Epithelial cell of proximal tubule (primary cell): ENCODE measurements at places on chromosomes 6 and 20.
A peak's percentile ranks its signal among the peaks of the same experiment; 100 is the strongest.

DNA sequence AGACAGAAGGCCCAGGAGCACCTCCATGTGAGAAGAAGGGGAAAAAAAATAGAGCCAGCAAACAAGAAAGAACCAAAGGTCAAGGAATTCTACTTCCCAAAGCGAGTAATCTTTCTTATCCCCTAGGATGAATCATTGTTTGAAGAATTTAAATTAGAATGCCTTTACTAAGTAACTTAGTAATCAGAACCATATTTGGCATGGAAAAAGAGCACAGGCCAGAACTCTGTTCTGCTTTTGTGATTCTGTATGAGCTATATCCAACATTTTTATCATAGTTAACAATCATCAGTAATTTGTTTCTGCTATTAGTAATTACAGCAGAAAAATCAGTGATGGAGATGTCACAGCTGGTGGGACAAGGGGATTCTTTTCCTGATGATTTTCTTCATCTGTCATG lies 228.8 kb upstream of the FAM83B start:
- peak; percentile 76 for DNase-seq

DNA sequence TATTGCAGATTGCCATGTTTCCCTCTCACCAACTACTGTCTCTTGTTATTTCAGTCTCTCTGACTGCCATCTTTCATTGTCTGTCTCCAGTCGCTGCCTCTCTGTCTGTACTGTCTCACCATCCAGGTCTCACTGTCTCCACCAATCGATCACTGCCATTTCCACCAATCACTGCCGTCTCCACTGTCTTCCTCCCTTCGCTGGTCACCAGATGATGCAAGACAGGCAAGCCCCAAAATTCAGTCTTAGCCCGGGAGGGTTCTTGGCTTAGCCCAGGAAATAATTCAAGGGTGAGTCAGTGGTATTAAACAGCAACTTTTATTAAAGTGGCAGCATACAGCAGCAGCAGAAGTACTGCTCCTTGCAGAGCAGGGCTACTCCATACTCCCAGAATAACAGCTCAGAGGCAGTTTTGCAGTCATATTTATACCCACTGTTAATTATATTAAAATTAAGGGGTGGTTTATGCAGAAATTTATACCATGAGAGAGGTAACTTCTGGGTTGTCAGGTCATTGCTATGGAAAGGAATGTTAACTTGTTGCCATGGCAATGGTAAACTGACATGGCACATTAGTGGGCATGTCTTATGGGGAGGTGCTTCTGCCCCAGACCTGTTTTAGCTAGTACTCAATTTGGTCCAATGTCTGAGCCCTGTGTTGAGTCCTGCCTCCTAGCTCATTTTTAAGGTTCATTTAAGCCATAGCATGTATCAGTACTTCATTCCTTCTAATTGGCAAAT lies 23.0 kb upstream of the ECHDC1 start:
- peak; percentile 97 for DNase-seq

DNA sequence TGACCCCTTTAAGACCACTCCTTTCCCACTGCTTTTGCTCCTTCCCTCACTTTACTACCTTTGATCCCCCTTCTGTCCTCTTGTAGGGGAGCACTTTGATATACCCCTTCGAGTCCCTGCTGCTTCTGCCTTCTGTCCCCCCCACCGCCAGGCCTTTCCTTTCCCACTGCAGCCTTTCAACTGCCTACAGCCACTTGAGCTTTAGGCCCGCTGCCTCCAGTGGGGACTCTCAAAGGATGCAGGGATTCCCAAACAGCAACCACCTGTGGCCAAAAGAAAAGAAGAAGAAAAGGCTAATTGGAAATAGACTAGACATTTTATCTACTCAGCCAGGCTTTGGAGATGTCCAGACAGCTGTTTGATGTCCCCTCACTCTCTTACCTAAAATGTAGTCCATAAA lies 77.0 kb upstream of the DTNBP1 start:
- no peak for DNase-seq

DNA sequence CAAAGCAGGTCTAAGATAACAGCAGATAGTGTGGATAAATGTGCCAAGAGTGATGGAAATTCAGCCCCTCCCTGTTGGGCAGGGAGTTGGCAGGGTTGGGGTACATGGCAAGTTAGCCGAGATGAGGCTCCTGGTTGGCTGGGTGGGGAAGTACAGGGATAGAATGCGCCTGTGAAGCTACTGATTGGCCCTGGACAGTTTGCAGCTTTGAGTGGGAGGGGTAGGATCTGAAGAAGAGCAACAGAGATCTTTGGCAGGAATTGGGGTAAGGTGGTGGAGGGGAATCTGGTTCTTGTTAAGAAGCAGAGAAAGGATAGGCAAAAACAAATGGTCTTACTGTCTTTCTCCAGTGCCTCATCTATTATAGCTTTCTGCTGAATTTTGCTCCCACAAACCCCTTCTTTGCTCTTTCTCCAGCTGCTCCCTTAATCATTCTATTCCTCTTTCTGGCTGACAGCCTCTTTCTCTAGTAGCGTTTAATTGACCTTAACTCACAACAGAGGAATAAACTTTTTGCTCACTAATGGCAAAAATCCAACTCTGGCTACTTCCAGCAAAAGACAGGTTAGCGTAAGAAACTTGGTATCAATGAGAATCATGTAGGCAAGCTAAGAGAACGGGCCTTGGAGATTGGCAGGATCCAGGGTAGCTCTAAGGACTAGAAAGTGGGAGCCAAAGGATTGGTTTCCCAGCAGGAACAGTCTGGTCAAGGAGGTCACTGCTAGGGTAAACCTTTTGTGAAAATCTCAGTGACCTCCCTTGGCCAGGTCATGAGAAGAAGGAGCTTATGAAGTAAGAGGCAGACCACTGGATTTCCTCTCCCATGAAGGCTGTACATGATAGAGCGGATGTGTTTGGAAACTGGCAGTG lies 86.3 kb upstream of the CARMIL1 start:
- DNase-seq, result peak; percentile 87

DNA sequence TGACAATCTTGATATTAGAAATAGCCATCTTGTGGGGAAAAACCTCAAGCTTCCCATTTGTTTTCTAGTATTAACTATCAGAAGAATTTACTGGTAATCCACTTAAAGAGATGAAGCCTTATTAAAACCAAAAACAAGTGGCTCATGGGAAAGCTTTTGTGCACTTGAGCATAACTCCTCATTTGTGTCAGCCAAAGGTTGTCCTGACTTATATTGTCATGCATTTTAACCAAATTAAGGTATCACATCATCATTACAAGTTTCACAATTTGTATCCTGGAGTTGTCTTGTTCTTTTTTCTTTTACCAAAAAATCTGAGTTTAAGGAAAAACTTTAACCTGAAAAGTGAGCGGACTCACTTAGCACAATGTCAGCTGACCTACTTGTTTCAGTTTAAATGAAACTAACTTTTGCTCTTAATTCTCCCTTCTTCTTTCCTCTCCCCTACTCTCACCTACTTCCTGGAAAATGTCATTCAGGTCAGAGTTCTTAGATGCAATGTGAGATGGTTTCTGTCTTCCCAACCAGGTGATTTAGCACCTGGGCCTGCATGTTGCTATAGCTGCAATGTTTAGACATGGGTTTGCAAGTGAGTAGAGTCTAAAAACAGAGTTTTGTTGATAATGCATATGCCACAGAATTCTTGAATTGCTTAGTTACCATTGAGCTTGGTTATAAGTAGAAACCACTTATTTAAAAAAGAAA lies 82.8 kb downstream of the TNFAIP3 start:
- DNase-seq, result no peak

GRCh38 chr6:128519132-128519930 lies 1.1 kb downstream of the PTPRK start:
- no peak for DNase-seq

- DNase-seq, result no peak
Measured at GRCh38 chr6:109978174-109979032, at the start of gene GPR6. GPR6 (plus strand) TSS chr6:109978311; CDS start chr6:109979113, 802 bp downstream.

DNA sequence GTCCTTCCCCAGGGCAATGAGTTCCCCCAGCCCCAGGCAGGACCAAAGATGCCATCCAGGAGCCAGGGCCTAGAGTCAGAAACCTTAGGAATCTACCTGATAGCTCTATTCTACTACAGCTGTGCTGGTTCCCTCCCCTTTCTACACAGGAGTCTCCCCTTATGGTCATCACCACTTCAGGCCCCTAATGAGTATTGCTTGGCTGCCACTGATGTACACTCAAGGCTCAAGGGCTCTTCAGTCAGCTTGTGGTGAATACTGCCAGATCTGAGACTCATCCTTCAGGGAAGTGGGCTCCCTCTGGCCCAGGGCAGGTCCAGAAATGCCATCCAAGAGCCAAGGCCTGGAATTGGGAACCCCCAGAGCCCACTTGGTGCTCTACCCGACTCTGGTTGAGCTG lies 248.6 kb downstream of the ALDH8A1 start:
- no peak for DNase-seq

DNA sequence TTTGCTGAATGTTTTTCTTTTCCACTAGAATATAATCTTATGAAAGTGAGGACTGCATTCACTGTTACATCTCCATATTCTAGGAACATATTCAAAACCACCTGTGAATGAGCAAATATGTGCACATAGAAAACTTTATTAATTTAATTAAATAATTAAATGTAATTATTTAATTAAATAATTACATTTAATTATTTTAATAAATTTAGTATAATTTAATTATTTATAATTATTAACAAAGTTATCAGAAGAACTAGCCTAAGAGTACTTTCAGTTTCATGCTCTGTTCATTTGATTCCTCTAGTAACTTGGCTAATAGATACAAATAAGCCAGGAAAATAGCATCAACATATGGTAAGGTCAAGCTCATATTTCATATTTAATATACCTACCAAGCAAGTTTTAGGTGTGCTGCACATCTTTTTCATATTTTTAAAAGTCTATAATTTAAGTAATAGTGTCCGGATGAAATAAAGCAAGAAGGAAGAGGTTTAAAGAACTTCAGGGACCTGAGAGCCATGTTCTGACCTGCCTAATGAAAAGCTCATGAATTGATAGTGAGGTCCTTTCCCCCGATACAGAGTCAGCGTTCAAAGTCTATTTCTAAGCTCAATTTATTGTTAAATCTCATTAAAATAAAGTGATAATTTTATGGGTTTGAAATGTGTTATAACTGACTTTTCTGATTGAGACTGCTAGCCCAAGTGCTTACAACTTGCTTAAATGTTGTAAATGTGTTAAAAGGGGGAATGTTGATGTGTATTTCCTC lies 361.4 kb upstream of the FLRT3 start:
- DNase-seq, result no peak

DNA sequence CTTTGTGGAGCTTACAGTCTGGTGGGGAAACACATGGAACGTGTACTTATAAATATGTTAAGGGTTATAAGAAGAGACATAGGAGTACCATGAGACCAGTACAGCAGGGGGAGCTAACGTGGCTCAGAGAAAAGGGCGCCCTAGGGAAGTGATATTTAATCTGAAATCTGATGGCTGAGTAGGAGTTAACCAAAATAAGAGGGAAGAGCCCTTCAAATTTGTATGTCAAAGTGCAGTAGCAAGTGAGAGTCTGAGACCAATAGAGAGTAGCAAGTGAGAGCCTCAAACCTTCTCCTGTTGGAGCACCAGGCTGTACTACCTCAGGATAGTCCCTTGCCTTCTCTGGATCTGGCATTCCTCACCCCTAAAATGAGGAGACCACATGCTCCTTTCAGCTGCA lies 6.1 kb upstream of the PKIG start:
- DNase-seq, result no peak

GRCh38 chr6:131413831-131414191 lies 159.2 kb upstream of the ARG1 start:
- no peak for DNase-seq

DNA sequence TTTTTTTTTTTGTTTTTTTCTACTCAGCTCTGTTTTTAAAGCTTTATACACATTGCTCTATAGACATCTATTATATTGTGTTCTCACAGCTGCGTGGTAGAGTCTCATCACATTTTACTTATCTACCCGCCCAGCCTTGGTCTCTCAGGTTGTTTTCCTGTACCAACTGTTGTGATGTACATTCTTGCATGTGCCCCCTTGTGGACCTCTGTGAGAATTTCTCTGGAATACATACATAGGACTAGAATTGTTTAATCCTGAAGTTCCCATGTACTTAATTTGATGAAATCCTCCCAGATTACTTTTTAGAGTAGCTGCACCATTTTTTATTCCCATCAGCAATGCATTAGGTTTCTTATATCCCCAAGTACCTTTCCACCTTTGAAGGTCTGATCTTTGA lies 40.4 kb upstream of the TINAG start:
- no peak for DNase-seq

DNA sequence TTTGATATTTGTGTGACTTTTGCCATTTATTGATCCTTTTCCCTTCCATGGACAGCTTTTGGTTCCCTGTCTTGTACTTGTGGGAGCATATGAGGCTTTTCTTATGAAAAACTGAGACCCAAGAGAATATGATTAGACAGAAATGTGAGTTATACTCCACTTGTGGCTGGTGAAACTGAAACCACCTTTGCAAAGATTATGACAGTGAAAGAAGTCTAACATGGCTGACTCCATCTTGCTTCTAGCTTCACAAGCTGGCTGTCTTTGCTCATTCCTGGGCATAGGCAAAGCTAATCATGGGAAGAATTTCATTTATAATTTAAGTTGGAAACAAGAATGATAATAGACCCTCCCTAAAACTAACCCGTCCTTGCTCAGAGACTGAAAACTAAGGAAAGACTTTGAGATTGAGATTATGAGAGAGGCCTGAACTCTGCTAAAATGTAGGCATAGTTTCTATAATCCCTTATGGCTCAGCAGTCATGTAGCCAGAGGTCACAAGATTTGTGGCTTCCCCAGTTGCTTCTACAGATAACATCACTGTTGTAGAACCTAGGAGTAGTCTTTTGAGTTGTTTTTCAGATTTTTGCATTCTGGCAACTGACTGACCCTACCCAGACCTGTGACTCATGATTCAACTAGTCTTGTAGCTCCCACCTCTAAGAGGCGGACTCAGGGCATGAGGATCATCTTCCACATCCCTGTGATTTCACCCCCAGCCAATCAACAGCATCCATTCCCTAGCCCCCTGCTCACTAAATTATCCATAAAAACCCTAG lies 50.9 kb upstream of the CD2AP start:
- no peak for DNase-seq

DNA sequence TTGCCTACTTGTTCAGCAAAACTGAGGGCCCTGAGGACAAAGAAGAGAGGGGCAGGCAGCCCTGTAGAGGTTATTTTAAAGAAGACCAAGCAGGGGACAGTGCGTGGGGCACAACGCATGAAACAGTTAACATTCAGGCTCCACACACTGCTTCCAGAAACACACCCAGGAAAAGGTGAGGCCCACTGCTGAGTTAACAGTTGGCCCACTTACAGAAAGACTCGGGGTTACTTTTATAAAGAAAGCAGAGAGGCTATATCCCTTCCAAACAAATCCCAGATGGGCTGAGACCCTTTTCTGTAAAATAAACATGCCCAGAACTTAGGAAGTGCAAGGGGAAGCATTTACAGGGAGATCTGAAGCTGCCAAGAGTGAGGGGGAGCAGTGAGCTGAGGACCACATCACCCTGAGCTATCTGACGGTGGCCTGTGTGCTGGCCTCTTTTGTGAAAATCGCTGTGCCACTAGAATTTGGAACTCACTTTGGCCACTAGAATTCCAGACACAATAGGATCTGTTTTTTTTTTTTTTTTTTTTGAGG lies 49.8 kb upstream of the SSTR4 start:
- DNase-seq, result no peak

DNA sequence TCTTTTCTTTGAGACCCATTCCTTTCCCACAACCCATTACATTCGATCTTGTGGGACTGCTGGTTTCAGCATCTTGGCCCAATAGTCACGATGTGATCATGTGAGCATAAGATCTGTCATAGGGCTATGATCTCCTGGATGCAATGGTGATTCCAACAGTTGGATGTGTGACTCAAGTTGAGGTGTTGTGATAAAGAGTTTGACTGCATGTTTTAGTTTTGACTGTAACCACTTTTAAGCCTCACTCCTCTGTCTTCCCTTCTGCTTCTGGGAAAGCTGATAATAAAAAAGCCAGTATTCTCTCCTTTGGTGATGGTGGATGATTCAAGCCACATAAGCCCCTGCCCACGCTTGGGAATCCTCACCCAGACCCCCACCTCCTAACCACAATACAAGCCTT lies 117.0 kb upstream of the ASCC3 start:
- DNase-seq, result no peak
